ENCODE measurements at places on chromosomes 5 and 9.

DNA sequence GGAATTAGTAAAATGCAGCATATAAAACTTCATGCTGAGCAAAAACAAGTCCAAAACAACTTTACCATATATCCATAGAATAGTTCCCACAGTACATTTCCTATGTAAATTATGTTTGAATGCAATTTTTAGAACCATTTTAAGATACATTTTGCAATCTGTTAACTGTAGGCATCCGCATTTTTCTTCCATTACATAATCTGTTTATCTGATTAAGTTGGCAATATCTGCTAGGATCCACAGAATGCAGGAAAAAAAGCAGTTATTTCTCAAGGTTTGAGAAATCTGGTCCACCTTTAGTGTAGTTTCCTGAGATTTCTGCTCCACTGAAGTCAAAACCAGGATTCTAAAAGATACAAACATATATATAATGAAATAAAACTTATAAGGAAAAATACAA, 6.2 kb downstream of the NUDCD2 start:
- no peak for DNase-seq

- DNase-seq = peak; percentile 87
These were observed at the start of gene GNG10 for GRCh38 chr9:111661150-111661801. Gene GNG10, plus strand, starts transcription at chr9:111661605. Its CDS starts 30 bp downstream, at chr9:111661635.

GRCh38 chr5:160188141-160189015, 40.9 kb upstream of the FABP6 start:
- DNase-seq = peak; percentile 77

DNA sequence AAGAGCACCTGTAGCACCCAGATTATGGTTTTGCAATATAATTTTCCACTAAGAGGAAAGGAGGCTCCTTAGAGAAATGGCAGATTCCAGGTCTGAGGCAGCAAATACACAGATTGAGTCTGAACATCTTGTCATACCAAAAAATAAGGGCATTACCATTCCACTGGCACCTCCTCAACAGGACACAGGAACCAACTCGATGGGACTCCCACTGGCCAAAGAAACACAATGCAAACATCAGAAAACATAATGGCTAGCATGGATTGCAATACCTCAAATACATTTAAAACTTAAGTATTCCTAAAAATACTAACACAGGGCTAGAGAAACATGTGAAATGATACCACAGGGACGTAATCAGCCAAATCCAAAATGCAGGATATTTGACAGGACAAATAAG, 12.4 kb upstream of the RANBP17 start:
- DNase-seq = no peak

DNA sequence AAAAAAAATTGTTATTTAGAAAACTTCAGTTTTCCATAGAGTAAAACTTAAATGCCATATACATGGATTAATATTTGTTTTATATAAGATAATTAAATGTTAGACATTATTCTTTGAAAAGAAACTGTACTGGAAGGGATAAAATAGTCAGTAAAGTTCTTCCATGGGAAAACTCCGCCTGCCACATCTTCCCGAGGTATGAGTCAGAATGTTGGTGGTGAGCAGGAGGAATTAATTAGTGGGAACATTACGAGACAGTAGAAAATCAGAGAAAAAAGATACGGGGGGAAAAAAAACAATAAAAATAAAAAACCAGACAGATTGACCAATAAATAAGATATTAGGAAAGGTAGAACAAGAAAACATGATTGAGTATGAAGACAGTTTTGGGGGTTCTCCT, 930.3 kb upstream of the C9orf72 start:
- DNase-seq = no peak

GRCh38 chr9:123606141-123606540, 250.1 kb downstream of the CRB2 start:
- DNase-seq = no peak

- DNase-seq = no peak
These were observed 215.3 kb downstream of the TLR4 start for GRCh38 chr9:117919538-117919937.

DNA sequence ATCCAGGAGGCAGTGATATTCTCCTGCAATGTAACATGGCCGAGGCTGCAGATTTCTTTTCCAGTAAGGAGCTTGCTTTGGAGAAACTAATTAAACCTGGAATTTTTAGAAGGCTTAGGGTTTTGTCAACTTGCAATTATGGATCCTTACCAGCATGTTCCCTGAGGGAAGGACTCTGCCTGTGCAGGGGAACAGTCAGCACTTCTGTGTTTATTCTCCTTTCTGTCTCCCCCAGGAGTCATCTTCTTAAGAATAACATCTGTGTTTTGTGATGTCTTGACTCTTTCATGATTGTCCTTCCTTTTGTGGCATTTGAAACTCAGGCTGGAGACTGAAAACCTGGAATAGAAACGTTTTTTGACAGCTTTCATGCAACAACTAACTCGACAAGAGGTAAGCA, 80.5 kb upstream of the TNFSF8 start:
- DNase-seq = no peak

Data from upper lobe of right lung (tissue), 1 donor.